Mucosa of descending colon (tissue), 3 donors: ENCODE measurements at places on chromosomes 7 and 10.

DNA sequence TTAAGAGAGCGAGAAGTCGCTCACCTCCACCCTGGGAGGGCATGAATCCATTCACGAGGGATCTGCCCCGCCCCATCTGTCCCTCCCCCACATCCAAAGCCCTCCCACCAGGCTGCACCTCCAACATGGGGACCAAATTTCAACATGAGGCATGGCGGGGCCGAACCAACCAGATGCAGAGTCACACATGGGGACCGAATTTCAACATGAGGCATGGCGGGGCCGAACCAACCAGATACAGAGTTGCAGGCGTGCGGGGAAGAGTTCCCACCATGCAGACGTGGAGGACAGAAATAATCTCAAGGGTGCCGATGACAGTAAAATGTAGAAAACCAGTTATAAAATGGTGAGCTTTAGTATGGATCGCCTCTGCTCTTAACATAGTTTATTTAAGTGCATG, 564.4 kb downstream of the DNAJB6 start:
- no peak for DNase-seq

DNA sequence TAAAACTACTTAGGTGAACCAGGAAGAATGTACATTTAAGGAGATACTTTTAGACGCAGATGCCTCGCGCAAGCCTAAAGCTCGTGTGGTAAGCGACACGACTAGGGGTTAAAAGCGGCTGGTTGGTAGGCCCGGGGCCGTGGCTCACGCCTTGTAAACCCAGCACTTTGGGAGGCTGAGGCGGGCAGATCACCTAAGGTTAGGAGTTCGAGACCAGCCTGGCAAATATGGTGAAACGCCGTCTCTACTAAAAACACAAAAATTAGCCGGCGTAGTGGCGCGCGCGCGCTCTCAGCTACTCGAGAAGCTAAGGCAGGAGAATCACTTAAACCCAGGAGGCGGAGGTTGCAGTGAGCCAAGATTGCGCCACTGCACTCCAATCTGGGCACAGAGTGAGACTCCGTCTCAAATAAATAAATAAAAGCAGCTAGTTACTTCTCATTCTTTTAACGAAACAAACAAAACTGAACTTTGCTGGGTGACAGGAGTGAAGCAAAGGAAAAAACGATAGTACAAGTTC, 879 bp downstream of the NUDT5 start:
- DNase-seq = peak; percentile 66

DNA sequence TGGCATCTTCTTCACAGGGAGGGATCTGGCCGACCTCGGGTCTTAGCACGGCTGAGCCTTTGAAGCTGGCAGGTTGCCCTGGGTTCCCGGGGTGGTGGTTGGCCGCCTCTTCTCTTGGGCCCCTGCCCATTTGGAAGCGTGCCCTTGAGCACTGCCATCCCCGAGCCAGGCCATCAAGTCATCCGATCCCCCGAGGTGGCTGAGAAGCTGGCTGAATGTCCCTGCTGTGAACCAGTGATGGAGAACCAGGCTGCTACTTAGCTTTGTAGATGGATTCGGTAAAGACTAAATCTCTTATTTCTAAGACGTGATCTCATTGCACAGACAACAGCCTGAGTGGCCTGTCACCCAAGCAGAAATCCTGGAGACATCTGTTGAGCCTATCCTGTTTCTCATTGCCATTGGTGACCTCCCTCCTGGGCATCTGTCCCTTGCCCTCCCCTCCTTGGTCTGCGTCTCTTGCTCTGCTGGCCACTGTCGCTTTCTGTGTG, 74.3 kb downstream of the GRK5 start:
- DNase-seq = no peak

- DNase-seq = no peak
Measured at GRCh38 chr10:70850097-70850496, 34.3 kb downstream of the SGPL1 start.

DNA sequence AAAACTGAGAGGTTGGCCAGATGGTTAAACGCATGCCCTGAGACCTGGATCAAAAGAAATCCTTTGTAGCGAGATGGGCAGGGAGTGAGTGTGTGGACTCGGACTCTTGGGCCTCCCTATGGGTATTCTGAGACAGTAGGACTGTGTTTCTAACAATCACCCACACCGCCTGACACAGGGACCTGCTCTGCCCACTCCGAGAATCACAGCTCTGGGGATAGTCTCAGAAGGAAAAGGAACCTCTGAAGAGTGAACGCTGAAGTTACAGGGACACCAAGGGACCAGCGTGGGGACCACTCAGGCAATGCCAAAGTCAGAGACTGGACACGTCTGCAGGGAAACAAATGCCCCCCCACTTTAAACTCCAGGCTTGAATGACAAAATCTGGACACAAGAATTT, 242.1 kb upstream of the TCERG1L start:
- no peak for DNase-seq

DNA sequence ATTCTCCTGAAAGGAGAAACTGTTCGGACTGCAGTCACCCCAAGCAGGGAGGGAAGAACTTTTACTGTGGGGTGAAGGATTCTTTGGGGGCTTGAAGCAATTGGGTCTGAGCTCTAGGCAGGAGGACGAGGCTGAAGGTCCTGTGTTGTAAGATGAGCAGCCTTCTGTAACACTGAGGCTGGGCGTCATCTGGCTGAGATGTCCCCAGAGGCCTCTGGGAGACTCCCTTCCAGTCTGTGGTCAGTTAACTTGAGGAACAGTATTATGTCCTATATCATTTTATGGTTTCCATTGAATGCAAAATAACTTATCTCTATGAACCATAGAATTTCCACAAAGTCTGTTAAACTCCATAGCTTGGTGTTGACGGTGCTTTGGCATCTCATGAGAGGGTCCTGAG, 26.3 kb downstream of the FIGNL1 start:
- DNase-seq = no peak

DNA sequence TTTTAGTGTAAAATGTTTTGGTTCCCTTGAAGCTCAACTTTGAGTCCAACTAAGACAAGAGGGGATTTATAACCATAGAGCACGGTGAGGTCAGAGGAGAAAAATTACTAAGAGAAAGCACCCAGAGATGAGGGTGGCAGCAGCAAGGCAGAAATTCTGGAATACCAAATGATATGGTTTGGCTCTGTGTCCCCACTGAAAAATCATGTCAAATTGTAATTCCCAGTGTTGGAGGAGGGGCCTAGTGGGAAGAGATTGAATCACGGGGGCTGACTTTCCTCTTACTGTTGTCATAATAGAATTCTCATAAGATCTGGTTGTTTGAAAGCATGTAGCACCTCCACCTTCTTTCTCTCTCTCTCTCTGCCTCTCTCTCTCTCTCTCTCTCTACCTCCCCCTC, 19.4 kb upstream of the AKR1C1 start:
- no peak for DNase-seq

- DNase-seq = no peak
Measured at GRCh38 chr10:2948127-2948854, 119.1 kb upstream of the PFKP start.
